ENCODE measurements at places on chromosomes 1 and 21.
A peak's percentile ranks its signal among the peaks of the same experiment; 100 is the strongest.

DNA sequence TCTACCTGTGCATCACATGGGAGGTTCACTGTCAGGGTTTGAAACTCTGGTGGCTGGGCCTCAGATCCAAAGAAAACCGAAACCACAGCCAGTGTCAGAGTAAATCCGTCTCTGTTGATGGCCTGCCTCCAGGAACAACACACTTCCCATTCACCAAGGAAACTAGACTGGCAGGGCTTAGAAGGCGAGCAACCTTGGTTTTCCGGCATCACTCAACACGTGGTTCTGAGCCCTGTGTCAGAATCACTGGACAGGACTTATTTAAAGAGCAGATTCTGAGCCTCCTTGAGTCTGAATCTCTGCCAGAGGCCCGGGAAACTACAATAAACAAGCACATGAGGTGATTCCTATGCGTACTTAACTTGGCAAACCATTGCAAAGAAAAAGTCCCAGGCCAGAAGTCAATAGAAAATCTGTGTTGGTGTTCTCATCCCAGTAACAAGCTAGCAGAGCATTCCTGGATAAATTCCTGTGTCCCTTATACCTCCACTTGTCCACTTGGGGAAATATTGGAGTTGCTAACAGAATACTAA lies 70.0 kb downstream of the KCTD3 start:
- no peaks in the 10 kb centered on the region for H3K36me3 ChIP-seq
- no peak overlapping the region for H3K4me3 ChIP-seq
- no peak overlapping the region for H3K27ac ChIP-seq
- no peaks in the 10 kb centered on the region for H3K4me1 ChIP-seq
- no peak for DNase-seq

- peaks cover 20% of the 10 kb centered on the region for H3K4me1 ChIP-seq
- no peak overlapping the region for H3K27ac ChIP-seq
- peaks cover 3% of the 10 kb centered on the region for H3K36me3 ChIP-seq
- no peaks in the 10 kb centered on the region for H3K27me3 ChIP-seq
These were observed 4.2 kb downstream of the UBR4 start for GRCh38 chr1:19205845-19206244.

- DNase-seq, result no peak
- no peaks in the 10 kb centered on the region for H3K36me3 ChIP-seq
- no peak overlapping the region for H3K27ac ChIP-seq
These were observed 12.6 kb downstream of the SUCO start for GRCh38 chr1:172545396-172546004.

- H3K4me1 ChIP-seq, result peaks cover 3% of the 10 kb centered on the region
- H3K36me3 ChIP-seq, result no peaks in the 10 kb centered on the region
- H3K4me3 ChIP-seq, result peak within 1 kb of the TSS; percentile 96
- peak; percentile 100 for DNase-seq
- H3K27me3 ChIP-seq, result no peaks in the 10 kb centered on the region
- peak within 1 kb of the TSS; percentile 99 for H3K27ac ChIP-seq
These were observed at the start of gene PPP2R5A for GRCh38 chr1:212284744-212285684. TSS of gene PPP2R5A (plus strand) at chr1:212285410. CDS start at chr1:212286111, 701 bp downstream.

DNA sequence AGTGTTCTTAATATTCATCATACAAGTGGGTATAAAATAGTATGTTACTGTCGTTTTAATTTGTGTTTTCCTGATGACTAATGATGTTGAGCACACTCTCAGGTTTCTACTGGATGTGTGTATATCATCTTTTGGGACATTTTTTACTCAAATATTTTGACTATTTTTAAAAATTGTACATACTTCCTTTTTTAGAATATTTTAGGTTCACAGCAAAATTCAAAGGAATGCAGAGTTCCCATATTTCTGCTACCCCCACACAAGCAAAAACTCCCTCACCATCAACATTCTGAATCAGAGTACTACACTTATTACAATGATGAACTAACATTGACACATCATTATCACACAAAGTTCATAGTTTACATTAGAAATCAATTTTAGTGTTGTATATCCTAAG lies 114.5 kb downstream of the DPYD start:
- H3K27ac ChIP-seq, result no peak overlapping the region
- no peaks in the 10 kb centered on the region for H3K36me3 ChIP-seq
- H3K27me3 ChIP-seq, result no peaks in the 10 kb centered on the region
- no peaks in the 10 kb centered on the region for H3K4me1 ChIP-seq
- DNase-seq, result no peak

DNA sequence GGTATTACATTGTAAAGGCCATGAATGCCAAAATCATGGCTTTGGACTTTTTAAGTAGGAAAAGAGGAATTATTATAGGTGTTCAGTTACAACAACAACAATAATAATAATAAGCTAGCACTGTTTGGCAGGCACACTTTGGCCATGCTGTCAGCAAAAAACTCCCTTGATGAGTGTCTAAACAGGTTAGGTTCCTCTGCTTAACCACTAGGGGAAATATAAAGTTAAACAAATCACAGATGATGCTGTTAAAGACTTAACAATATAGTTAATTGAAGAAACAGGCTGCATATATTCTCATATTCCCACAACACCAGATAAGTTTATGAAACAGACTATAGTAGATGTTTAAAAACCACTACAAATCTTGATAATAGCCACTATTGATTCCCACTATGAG lies 46.4 kb downstream of the RGS21 start:
- H3K4me3 ChIP-seq, result no peak overlapping the region
- H3K27me3 ChIP-seq, result no peaks in the 10 kb centered on the region
- H3K27ac ChIP-seq, result no peak overlapping the region
- no peaks in the 10 kb centered on the region for H3K36me3 ChIP-seq

- peak; percentile 25 for DNase-seq
- H3K36me3 ChIP-seq, result no peaks in the 10 kb centered on the region
- H3K27ac ChIP-seq, result no peak overlapping the region
These were observed 22.4 kb downstream of the NOS1AP start for GRCh38 chr1:162091681-162092524.

DNA sequence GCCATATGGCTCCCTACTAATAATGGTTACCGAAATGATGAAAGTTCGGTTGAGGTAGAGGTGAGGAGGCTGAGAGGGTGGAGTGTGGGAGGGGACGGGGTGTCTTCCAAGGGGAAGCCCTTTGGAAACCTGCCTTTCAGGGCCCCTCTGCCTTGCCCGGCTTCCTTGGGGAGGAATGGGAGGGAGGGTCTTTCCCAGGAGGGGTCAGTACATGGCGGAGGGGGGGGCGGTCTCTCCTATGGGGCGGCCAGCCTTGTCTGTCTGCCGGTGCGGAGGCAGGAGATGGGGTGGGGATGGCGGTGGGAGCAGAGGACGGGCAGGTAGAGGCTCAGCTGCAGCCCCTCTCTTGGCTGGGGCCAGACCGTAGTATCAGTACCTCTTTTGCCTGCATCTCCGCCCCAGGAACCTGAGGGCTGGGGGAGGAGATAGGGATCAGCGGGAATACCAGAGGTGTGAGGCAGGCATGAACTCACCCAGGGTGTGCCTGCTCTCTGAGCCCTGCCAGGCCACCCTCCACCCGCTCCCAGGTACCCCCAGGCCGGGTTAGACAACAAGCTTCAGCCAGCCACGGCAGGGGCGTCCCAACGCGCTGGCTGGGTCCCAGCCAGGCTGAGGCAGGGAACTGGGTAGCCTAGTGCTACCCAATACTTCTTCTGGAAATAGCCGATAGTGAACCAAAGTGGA lies 79.4 kb upstream of the POU3F1 start:
- no peak for DNase-seq
- no peaks in the 10 kb centered on the region for H3K4me1 ChIP-seq
- no peaks in the 10 kb centered on the region for H3K27me3 ChIP-seq
- no peaks in the 10 kb centered on the region for H3K36me3 ChIP-seq

Measured in kidney (tissue), 22 donors.